ENCODE measurements at places on chromosomes 16 and 17. TPM values are rescaled to one million over a fixed set of nuclear protein-coding genes. Genes with fewer than 3 reads are reported as not detected.

WNT3 gene
- polyA plus RNA-seq: 0.31 TPM

NUPR1 gene
- 117 TPM for polyA plus RNA-seq

ALDH3A1 gene
- 0.34 TPM for polyA plus RNA-seq

PLK1 gene
- polyA plus RNA-seq: 2.4 TPM

ADCY7 gene
- polyA plus RNA-seq: 4.0 TPM

PDIA2 gene
- 1,758 TPM for polyA plus RNA-seq

KRTAP2-3 gene
- not detected for polyA plus RNA-seq

PRSS53 gene
- polyA plus RNA-seq: 8.2 TPM

CAPNS2 gene
- polyA plus RNA-seq: not detected

SLC46A1 gene
- 5.8 TPM for polyA plus RNA-seq

EIF1 gene
- polyA plus RNA-seq: 590 TPM

Data from pancreas (tissue), 10 donors.